ENCODE measurements at places on chromosomes 5 and 9.

- no peak for DNase-seq
Measured at GRCh38 chr5:125113328-125113727, 366.9 kb upstream of the ZNF608 start.

DNA sequence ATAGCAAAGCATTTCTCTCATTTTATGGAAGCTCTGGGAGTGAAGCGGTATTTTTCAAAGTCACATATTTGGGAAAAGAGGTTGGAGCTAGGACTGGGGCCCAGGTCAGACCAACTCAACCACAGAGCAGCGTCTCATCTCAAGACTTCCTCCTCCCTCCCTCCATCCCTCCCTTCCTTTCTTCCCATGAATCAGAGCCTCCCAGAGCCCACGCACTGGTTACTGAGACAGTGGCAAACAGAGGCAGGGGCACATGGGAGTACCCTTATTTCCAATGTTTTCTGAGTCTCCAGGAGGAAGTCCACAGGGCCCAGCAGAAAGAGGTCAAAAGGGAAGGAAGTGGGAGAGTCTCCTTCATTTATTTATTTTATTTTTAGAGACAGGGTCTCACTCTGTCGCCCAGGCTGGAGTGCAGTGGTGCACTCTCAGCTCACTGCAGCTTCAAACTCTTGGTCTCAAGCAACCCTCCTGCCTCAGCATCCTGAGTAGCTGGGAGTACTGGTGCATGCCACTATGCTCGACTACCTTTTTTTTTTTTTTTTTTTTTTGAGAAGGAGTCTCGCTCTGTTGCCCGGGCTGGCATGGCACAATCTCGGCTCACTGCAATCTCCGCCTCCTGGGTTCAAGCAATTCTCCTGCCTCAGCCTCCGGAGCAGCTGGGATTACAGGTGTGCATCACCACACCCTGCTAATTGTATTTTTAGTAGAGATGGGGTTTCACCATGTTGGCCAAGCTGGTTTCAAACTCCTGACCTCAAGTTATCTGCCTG is 52.5 kb upstream of the CDKN2AIPNL start:
- DNase-seq: no peak

DNA sequence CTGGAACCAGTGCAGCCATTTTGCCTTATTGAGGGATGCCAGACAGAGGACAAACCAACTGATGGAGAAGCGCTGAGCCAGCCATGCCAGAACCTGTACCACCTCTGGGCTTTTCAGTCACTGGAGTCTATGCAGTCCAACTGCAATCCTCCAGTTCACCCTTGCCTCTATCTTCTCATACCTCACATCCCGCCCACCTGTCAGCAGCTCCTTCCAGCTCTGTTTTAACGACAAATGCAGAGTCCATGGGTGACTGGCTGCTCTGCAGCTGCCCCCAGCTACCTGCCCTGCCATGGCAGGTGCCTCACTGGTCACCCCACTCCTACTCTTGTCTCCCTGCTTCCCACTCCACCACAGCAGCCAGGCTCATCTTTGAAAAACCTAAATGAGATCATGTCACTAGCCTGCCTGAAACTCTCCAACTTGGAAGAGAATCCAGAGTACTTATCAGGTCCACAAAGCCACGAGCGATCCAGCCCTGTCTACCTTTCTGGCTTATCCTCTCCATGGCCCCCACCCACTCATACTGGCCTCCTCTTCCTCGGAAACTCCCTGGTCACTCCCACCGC is 14.0 kb upstream of the ACSL6 start:
- no peak for DNase-seq

DNA sequence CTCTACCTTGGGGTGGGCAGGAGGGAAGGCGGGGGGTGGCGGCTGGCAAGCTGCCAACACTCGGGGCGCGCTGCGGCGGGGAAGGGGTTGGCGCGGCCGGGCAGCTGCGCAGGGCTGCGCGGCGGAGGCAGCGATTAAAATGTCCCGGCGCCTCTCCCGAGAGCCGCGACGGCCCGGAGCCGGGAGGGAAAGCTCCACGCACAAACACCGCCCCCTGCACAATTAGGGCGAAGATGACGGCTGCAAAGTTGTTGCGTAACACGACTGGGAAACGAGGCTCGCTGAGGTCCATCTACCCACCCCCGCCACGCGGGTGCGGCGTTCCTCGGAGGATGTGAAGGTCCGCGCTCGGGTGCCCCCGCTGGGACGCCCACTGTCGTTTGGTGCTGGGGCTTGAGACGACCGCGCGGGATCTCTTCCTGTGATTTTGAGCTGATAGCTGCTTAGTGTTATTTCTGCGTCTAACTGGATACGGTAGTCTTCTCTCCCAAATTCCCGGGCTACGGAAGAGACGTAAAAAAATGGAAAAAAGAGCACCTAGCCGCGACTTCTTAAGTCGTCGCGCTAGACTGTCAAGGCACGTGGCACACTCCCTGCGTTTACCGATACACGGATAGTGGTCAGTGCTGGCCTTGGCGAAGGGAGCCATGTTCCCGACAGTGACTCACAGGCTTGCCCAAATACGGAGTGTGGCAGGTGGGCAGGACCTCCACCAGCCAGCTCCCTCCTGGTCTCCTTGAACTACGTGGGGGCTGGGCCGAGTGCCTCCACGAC is 958 bp upstream of the NFIL3 start:
- DNase-seq: peak; percentile 64

DNA sequence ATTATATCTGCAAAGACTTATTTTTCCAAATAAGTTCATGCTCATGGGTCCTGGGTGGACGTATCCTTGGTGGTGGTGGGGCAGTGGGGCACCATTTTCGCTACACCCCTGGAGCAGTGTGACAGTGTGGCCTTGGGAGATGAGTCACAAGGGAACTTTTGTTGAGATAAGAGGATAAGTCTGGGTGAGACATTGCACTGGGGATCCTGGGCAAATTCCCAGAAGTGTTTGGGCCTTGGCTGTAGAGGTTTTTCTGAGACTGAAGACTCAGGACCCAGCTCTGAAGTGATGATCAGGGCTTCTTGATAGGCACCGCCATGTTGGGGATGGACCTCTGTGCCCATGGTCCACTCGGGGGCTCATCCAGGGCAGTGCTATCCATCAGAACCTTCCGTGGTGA is 149.4 kb downstream of the MACROH2A1 start:
- DNase-seq: peak; percentile 29

- no peak for DNase-seq
Measured at GRCh38 chr5:145056800-145057199, 778.3 kb downstream of the PRELID2 start.

- no peak for DNase-seq
Measured at GRCh38 chr5:1068895-1069719, 42.8 kb downstream of the SLC12A7 start.

- DNase-seq: no peak
Measured at GRCh38 chr5:108251350-108251749, 130.5 kb downstream of the FBXL17 start.

- no peak for DNase-seq
Measured at GRCh38 chr5:175282611-175283225, 161.3 kb downstream of the DRD1 start.

DNA sequence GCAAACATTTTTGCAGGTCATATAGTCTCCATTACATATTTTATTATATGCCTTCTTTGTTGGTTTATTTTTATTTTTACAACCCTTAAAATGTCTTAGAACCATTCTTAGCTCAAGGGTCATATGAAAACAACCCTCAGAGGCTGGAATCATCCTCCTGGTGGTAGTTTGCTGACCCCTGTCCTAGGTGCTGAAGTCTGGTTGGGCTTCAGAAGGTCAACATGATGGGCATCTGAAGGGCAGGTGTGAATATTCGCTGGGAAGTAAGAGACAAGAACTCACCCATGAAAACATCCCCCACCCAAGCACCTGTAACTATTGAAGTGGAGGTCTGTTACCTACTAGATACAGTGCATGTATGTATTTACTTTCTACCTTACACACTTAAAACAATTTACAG is 75.4 kb downstream of the OSMR start:
- DNase-seq: peak; percentile 2

GRCh38 chr5:114361724-114362196 is at the start of gene KCNN2:
KCNN2 (plus strand) TSS chr5:114362070; CDS start chr5:114362140, 70 bp downstream.
- no peak for DNase-seq

- no peak for DNase-seq
Measured at GRCh38 chr5:180807654-180808414, 5.2 kb upstream of the MGAT1 start.

DNA sequence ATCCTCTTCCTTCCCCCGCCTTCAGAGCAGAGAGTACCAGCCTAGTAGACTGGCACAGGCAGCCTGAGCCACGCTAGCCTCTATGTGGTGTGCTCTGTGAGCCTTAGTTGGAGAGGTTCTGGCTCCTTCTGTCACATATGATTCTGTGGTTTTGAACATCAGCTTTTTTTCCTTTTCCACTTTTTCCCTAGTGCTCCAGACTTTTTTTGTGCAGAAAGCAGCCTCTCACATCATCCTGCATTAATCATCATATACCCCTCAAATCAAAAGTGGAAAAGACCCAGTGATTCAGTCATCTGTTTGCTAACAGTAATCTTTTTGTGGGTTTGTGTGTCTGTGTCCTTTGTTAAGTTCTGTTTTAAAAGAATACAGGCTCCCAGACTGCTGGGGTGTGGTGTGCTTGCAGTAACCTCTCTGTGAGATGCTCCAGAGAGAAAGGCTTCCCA is 663.9 kb upstream of the RGMB start:
- no peak for DNase-seq

DNA sequence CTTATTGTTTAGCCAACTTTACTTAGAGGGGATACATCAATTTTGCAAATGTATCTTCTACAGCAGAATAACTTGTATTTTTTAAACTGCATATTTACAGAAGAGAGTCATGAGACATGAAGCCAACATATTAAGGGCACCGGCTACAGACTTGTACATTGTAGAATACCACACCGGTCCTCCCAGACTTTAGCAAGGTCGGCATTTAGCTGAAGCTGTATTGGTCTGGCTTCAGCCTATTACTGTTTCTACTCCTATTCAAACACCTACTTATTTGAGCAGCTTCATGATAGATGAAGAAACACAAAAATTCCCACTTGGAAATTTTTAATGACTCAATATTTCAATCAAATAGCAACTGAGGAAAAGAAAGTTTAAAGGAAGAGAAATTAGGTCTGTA is 33.0 kb downstream of the NR3C1 start:
- no peak for DNase-seq

- no peak for DNase-seq
Measured at GRCh38 chr5:110099572-110099971, 409.8 kb downstream of the MAN2A1 start.

- DNase-seq: peak; percentile 70
Measured at GRCh38 chr5:138077064-138077696, 6.7 kb upstream of the WNT8A start.

DNA sequence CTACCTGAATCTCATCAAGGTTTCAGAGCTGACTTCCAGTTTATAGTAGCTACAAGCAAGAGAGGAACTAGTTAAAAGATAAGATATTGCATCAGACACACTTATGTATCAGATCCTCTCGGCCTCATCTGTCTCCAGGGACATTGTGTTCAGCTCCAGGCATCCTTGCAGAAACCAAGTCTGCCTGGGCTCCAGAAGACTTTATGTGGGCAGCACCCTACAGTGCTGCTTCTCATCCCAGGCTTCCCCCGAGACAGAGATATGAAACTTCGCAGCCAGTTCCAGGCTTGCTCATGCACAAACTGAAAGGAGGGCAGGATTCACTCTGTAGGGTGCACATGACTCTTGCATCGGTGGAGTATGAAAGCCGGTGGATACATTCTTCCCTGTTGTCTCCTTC is 33.9 kb upstream of the FOXB2 start:
- no peak for DNase-seq

- DNase-seq: no peak
Measured at GRCh38 chr5:149438711-149439132, 59.6 kb upstream of the IL17B start.

DNA sequence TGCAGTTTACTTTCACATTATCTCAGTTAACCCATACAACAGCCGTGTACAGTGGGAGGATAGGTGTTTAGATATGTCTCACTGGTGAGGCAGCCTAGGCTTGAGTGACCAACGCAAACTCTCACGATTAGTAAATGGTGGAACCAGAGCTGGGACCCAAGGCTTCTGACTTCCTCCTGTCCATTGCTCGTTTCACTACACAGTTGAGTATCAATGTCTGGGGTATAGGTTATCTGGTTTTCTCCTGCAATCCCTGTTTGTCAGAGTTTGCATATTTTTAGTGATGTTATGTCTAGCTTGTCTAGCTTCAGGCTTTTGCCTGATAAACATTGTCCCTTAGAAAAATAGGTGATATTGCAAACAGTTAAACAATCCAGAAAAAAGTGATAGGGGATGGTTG is 62.6 kb downstream of the NUP214 start:
- no peak for DNase-seq

DNA sequence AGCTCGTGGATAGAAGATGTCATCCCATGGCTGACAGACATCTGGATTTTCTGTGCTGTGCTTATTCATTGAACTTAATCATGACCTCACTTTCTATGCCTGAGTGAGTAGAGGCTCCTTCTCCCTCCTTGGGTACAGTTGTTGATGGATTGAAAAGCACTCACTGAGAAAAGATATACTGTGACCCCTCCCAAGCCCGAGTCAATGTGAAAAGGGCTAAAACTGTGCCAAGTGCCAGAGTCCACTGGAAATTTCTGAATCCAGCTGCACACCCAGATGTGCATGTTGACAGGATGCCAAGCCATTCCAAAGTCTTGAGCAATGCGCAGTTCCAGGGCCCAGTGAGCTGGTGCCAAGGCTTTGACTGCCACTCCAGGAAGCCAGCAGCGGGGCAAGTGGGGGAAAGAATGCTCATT is 473.0 kb downstream of the NTRK2 start:
- DNase-seq: no peak

- DNase-seq: no peak
Measured at GRCh38 chr5:43179836-43180235, 12.2 kb upstream of the NIM1K start.

- DNase-seq: no peak
Measured at GRCh38 chr5:9739135-9739534, 109.0 kb upstream of the TAS2R1 start.

GRCh38 chr9:92970467-92970923 is 23.2 kb downstream of the FGD3 start:
- no peak for DNase-seq

GRCh38 chr5:65577141-65577540 is 14.0 kb downstream of the PPWD1 start:
- DNase-seq: no peak

GRCh38 chr9:137989156-137989555 is 111.6 kb downstream of the CACNA1B start:
- no peak for DNase-seq

- no peak for DNase-seq
Measured at GRCh38 chr5:2385818-2386217, 365.7 kb downstream of the IRX2 start.
